Posterior vena cava (tissue), 2 donors: ENCODE measurements at places on chromosomes 13 and 19.

DNA sequence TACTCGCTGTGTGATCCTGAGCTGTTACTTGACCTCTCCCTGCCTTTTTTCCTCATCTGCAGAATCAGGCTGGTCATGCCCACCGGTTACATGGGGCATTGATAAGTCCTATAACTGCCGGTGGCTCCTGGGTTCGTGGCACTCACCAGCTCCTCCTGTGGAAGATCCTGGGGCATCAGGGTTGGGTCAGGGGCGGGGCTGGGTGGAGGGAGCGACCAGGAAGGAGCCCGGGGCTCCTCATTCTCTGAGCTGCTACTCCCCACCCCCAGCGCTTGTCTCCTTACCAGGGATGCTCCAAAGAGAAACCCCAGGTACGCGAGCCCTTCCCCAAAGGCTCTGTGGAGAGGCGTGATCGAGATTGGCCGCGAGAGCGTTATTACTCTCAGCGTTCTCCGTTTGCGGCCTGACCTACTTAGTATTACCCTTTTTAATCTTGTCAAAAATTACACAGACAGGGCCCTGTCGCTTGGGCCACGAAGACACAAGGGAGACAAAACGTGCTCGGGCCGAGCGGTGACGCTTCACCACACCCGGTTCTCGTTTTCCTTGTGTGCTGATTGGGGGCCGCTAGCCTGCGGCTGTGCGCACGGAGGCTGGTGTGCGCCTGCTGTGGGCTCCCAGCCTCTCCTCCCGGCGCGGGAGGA is 10.7 kb downstream of the HDGFL2 start:
- no peak for DNase-seq

DNA sequence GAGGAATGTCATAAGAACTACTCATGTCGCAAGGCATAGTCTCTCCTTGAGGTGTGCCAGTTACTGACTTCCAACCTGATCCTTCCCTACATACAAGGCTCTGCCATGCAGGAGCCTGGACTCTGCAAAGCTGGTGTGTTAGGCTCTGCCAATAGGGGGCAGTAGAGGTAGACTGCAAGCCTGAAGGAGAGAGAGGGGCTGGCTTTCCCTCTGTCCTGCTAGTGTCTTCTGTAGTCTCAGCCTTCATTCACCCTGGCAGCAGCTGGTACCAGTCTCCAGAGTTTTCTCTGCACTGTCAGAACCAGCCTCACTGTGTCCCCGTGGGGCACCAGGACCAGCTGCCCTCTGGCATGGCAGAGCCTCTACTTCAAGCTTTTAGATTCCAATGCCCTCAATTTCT is 14.5 kb downstream of the SHISA2 start:
- DNase-seq = no peak

GRCh38 chr13:33855371-33855895 is 37.5 kb downstream of the RFC3 start:
- no peak for DNase-seq

- DNase-seq = no peak
Measured at GRCh38 chr19:2227415-2228156, 8.5 kb downstream of the PLEKHJ1 start.

DNA sequence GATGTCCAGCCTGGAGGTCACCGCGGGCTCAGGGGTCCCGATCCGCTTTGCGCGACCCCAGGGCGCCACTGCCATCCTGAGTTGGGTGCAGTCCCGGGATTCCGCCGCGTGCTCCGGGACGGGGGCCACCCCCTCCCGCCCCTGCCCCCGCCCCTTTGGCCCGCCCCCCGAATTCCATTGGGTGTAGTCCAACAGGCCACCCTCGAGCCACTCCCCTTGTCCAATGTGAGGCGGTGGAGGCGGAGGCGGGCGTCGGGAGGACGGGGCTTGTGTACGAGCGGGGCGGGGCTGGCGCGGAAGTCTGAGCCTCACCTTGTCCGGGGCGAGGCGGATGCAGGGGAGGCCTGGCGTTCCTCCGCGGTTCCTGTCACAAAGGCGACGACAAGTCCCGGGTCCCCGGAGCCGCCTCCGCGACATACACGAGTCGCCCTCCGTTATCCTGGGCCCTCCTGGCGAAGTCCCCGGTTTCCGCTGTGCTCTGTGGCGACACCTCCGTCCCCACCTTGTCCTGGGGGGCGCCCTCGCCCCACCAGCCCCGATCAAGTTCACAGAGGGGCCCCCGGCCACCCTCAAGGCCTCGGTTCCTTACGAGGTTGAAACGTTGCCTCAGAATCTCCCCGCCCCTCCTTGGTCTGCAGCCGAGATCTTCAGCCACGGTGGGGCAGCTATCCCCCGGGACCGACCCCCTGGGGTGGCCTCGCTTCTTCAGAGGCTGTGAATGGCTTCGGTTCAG is 1.2 kb downstream of the LDLR start:
- peak; percentile 99 for DNase-seq

- DNase-seq = no peak
Measured at GRCh38 chr19:36081385-36081784, 26.7 kb downstream of the WDR62 start.

- no peak for DNase-seq
Measured at GRCh38 chr19:14795078-14795721, 16.8 kb upstream of the ADGRE2 start.

DNA sequence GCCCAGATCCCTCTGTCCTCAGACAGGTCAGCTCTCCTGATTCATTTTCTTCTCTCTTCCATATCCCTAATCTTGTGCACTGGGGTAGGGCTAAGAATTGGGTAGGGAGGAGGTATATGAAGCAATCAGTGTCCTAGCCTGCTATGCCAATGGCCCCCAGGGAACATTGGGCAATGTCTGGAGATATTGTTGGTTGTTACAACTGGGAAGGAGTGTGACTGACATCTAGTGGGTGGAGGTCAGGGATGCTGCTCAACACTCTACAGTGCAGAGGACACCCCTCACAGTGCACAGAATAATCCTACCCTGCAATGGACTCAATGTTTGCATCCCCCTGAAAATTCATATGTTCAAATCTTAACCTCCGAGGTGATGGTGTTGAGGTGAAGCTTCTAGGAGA is 57.5 kb downstream of the CPAMD8 start:
- DNase-seq = peak; percentile 25

GRCh38 chr19:33628921-33629825 is 7.4 kb downstream of the CHST8 start:
- peak; percentile 67 for DNase-seq

GRCh38 chr19:58044391-58044790 is 10.6 kb downstream of the ZSCAN1 start:
- no peak for DNase-seq

DNA sequence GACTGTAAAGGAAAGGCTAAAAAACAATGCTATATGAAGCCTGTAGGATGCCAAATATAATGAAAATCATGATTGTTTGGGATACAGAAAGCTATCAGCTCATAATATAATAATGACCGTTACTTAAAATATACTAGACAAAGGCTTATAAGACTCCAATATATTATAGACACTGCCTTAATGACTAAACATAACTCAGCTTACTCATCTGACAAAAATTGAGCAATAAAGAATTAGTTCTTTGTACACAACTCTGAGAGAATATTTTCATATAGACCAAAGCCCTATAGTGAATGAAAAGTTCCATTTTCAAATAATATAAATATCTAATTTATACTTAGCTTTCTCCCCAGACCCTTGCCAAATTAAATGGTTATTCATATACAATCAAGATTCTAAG is 283.3 kb downstream of the DIAPH3 start:
- no peak for DNase-seq

GRCh38 chr13:109684084-109684823 is 102.1 kb downstream of the IRS2 start:
- DNase-seq = no peak
